Memory B cell (primary cell): ENCODE measurements at places on chromosomes 2 and 18.

GRCh38 chr2:190325588-190325987 lies 6.0 kb upstream of the HIBCH start:
- no peaks in the 10 kb centered on the region for H3K4me1 ChIP-seq
- no peak overlapping the region for H3K27ac ChIP-seq
- H3K36me3 ChIP-seq: no peaks in the 10 kb centered on the region
- peaks cover 11% of the 10 kb centered on the region for H3K27me3 ChIP-seq

GRCh38 chr2:199018826-199019225 lies 438.9 kb downstream of the SATB2 start:
- no peak overlapping the region for H3K27ac ChIP-seq
- H3K27me3 ChIP-seq: no peaks in the 10 kb centered on the region
- no peaks in the 10 kb centered on the region for H3K36me3 ChIP-seq

DNA sequence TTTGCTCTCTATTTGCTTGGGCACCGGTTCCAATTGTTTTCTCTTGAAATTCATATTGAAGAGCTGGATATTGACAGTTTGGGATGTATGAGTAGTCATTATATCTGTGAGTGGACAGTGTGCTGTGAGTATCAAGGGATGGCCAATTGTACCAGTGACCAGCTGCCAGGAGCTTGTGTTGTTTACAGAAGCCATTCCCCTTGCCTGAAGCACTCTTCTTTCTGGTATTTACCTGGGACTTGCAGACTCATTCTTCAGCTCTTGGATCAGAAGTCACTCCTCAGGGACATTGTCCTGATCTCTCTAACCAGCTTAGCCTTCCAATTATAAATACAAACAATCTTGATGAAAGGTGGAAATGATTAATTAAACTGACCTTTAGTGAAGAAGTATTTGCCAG lies 438.3 kb upstream of the LRATD1 start:
- no peak for DNase-seq
- H3K36me3 ChIP-seq: no peaks in the 10 kb centered on the region
- H3K4me1 ChIP-seq: no peaks in the 10 kb centered on the region
- no peak overlapping the region for H3K4me3 ChIP-seq

DNA sequence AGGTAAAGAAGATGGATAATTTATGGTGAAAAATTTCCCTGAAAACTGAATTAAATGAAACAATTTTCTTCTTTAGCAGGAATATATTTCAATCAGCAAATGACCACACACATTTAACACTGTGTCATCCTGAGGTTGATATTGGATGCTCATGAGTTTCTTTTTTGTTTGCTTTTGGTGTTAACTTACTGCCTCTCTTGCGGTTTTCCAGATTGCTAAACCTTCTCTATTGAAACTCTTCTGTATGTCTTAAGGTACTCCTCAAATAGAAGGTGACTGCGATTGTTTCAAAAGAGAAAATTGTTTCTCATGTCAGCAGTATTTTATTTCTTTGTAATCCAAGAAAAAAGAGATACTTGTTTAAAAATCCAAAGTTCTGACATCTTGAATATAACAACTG lies 99.1 kb downstream of the LRRTM1 start:
- H3K27ac ChIP-seq: no peak overlapping the region
- no peaks in the 10 kb centered on the region for H3K36me3 ChIP-seq

- H3K4me1 ChIP-seq: no peaks in the 10 kb centered on the region
- H3K27ac ChIP-seq: no peak overlapping the region
- no peak for DNase-seq
- no peak overlapping the region for H3K4me3 ChIP-seq
These were observed 692.2 kb upstream of the KLHL29 start for GRCh38 chr2:22692746-22693145.

DNA sequence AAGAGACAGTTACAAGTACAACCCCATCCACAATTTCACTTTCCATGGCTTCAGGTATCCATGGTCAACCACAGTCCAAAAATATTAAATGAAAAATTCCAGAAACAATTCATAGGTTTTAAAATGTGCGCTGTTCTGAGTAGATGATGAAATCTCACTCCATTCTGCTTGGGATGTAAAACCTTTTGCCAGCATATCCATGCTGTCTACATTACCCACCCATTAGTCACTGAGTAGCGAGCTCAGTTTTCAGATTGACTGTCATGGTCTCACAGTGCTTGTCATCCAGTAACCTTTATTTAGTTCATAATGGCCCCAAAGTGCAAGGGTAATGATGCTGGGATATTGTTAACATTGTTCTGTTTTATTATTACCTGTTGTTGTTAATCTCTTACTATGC lies 40.5 kb downstream of the SMAD4 start:
- H3K36me3 ChIP-seq: peaks cover 23% of the 10 kb centered on the region
- no peak overlapping the region for H3K4me3 ChIP-seq
- DNase-seq: no peak
- H3K27ac ChIP-seq: no peak overlapping the region

GRCh38 chr2:32739664-32740063 lies 111.8 kb downstream of the TTC27 start:
- H3K4me3 ChIP-seq: no peak overlapping the region
- no peaks in the 10 kb centered on the region for H3K4me1 ChIP-seq
- no peaks in the 10 kb centered on the region for H3K27me3 ChIP-seq
- H3K27ac ChIP-seq: no peak overlapping the region
- no peak for DNase-seq
- H3K36me3 ChIP-seq: peaks cover 41% of the 10 kb centered on the region

DNA sequence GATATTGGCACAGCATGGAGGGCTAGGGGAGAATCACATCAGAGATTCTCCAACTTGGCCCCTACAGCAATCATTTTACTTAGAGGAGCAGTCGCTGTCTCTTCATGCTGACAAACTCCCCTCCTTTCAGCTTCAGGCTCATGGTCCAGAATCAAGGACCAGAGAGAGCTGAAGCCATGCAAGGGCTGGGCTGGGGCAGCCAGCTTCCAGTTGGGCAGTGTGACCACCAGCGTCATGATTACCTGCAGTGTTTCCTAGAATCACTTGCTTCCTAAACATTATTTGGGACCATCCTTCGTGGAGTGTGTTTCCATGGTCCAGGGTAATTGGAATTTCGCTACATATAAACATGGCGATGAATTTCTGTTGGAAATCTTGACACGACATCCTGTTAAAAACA lies 54.4 kb downstream of the CAPN13 start:
- no peak for DNase-seq
- peaks cover 24% of the 10 kb centered on the region for H3K27me3 ChIP-seq
- H3K4me1 ChIP-seq: no peaks in the 10 kb centered on the region
- H3K4me3 ChIP-seq: no peak overlapping the region

GRCh38 chr18:61706276-61706915 lies 186.4 kb downstream of the RNF152 start:
- H3K27ac ChIP-seq: no peak overlapping the region
- no peak overlapping the region for H3K4me3 ChIP-seq
- no peak for DNase-seq
- H3K36me3 ChIP-seq: no peaks in the 10 kb centered on the region
- no peaks in the 10 kb centered on the region for H3K4me1 ChIP-seq

DNA sequence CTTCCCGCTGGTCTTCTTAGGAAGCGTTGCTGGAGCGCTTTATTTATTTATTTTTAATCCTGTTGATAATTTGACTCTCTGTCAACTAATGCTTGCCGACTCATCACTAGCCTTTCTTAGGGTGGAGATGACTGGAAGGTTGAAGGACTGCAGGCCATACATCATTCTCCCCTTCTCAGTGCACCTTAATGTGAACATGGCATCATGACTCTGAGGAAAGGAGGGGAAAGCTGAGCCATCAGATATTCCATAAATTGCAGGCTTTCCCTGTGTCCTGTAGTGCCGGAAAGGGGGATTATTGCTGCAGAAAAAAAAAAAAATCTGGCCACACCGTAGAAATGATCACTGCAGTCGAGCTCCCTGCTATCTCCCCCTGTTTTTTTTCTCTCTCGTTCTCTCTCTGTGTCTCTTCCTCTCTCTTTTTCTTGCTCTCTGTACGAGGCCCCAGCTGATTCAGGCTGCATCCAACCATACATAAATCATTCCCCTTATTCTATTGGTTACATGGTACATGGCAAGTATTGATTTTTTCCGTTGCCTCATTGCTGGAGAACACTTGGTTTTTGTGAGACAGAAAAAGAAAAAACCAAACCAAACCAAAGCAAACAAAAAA lies 125.8 kb upstream of the EFEMP1 start:
- no peak overlapping the region for H3K27ac ChIP-seq
- no peaks in the 10 kb centered on the region for H3K36me3 ChIP-seq
- DNase-seq: no peak
- H3K4me3 ChIP-seq: no peak overlapping the region
- H3K4me1 ChIP-seq: no peaks in the 10 kb centered on the region

GRCh38 chr18:56945171-56946083 lies 201.5 kb upstream of the BOD1L2 start:
- H3K4me3 ChIP-seq: no peak overlapping the region
- no peaks in the 10 kb centered on the region for H3K4me1 ChIP-seq
- peaks cover 14% of the 10 kb centered on the region for H3K36me3 ChIP-seq
- DNase-seq: no peak
- no peaks in the 10 kb centered on the region for H3K27me3 ChIP-seq

DNA sequence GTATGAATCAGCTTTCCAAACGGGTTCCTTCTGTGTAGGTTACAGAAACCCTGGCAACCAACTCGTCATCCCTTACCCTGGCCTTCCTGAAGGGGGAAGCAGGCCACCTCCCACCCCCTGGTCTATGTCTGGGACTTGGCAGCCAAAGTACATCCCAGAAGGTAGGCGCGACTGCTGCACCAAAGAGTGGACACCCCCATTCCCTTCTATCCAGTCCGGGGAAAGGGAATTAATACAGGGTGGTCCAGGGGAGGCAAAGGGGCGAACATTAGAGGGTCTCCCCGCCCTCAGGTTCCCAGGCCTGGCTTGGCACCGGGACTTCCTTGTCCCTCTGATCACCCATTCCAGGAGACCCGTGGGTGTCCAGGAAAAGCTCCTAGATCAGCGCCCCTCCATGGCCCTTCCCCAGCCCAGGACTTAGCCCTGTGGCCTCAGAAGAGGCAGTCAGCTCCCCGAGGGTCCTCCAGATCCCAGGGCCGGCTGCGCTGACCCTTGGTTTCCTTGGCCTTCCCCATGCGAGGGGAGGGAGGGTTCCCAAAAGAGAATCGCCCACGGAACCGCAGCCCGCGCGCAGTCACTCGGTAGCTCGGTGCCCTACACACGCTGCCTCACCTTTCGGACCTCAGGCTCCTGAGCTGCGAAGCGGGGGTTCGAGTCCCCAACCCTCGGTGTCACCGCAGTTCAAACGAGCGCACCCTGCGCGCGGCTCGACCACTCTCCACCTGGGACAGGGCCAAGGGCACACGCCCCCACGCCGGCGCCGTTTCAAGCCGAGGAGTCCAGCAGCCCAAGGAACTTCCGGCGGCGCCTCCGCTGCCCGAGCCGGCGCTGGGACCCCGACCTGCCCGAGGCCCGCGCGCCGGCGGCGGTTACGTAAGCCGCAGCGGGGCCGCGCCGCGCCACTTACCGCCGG lies at the start of gene PER2:
TSS of gene PER2 (minus strand) at position 874 of the 913 bp plus-strand sequence. CDS start 10,674 bp downstream, outside the sequence.
- peak; percentile 13 for DNase-seq
- H3K27ac ChIP-seq: peak within 1 kb of the TSS; percentile 97
- H3K36me3 ChIP-seq: no peaks in the 10 kb centered on the region
- H3K4me1 ChIP-seq: peaks cover 37% of the 10 kb centered on the region
- H3K27me3 ChIP-seq: no peaks in the 10 kb centered on the region

GRCh38 chr2:147538088-147538487 lies 306.7 kb upstream of the ACVR2A start:
- H3K27ac ChIP-seq: no peak overlapping the region
- H3K36me3 ChIP-seq: no peaks in the 10 kb centered on the region
- H3K27me3 ChIP-seq: no peaks in the 10 kb centered on the region

DNA sequence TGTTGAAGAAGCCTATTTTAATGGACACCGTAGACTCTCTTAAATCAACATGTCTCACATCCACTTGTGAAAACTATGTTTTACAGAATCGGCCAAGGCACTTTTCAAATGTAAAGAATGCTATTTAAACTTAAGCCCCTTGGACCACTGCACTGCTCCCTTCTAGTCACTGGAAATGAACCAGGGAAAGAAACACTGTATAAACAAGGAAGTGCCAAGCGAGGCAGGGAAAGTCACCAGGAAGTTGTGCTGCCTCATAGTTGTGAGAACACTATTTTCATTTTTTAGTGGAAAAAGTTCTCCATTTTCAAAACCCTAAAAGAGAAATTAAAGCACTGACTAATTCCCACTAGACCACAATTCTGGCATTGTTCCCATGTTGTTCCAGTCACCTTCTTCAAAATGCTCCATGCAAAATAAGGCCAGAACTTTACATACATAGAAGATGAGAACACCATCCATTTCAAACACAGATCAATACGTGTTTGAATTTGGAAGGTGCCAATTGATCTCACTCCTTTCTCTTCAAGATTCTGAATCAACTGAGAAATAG lies 13.5 kb downstream of the CCDC141 start:
- H3K4me1 ChIP-seq: peaks cover 30% of the 10 kb centered on the region
- H3K36me3 ChIP-seq: peaks cover 16% of the 10 kb centered on the region
- H3K27me3 ChIP-seq: no peaks in the 10 kb centered on the region
- H3K27ac ChIP-seq: no peak overlapping the region

GRCh38 chr2:3101016-3101942 lies 276.3 kb downstream of the EIPR1 start:
- H3K36me3 ChIP-seq: no peaks in the 10 kb centered on the region
- H3K4me3 ChIP-seq: no peak overlapping the region
- H3K4me1 ChIP-seq: no peaks in the 10 kb centered on the region
- no peak overlapping the region for H3K27ac ChIP-seq
- H3K27me3 ChIP-seq: peaks cover 12% of the 10 kb centered on the region

GRCh38 chr2:88626171-88627054 lies 851 bp downstream of the EIF2AK3 start:
- no peak overlapping the region for H3K27ac ChIP-seq
- H3K4me3 ChIP-seq: no peak overlapping the region
- DNase-seq: peak; percentile 52

GRCh38 chr2:2614452-2614851 lies 283.4 kb upstream of the MYT1L start:
- peaks cover 5% of the 10 kb centered on the region for H3K27me3 ChIP-seq
- no peak overlapping the region for H3K27ac ChIP-seq
- H3K36me3 ChIP-seq: no peaks in the 10 kb centered on the region
- DNase-seq: no peak
- H3K4me1 ChIP-seq: peaks cover 6% of the 10 kb centered on the region

DNA sequence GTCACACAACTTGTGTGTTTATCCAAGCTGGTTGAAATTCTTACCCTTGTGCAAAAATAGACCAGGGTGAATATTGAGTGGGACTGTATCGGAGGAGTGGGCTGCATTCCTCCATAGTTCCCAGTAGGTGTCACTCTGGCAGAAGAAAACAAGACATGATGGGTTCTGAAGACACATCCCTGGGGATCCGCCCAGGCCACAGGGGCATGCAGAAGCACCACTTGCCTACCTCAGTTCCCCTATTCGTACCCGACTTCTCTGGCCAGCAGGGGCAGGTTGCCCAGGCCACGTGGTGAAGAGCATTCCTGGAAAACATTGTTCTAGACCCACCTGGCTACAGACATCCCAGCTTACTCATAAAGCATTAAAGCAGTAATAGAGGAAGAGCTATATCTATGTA lies 168.2 kb downstream of the FAM210A start:
- peak overlapping the region; percentile 82 for H3K27ac ChIP-seq
- peak; percentile 62 for DNase-seq
- peak overlapping the region; percentile 2 for H3K4me3 ChIP-seq

DNA sequence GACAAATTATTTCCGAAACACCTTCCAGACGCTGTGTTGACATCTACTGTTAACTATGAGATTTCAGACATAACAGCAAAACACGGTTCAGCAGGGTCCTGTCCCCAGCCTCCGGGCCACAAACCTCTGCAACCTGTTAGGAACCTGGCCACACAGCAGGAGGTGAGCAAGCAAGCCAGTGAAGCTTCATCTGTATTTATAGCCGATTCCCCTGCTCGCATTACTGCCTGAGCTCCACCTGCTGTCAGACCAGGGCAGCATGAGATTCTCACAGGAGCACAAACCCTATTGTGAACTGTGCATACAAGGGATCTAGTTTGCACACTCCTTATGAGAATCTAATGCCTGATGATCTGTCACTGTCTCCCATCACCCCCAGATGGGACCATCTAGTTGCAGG lies 31.1 kb downstream of the NDUFA10 start:
- H3K4me1 ChIP-seq: no peaks in the 10 kb centered on the region
- no peak overlapping the region for H3K4me3 ChIP-seq
